Lower lobe of right lung (tissue), 2 donors: ENCODE measurements at places on chromosomes 7 and 10. TPM values are rescaled to one million over a fixed set of nuclear protein-coding genes. Genes with fewer than 3 reads are reported as not detected.

EBLN1 gene
- total RNA-seq = not detected

OPALIN gene
- total RNA-seq = not detected

STAMBPL1 gene
- total RNA-seq = 7.1 TPM

SPDYE6 gene
- not detected for total RNA-seq

TFEC gene
- total RNA-seq = 41.9 TPM

COBL gene
- 27.9 TPM for total RNA-seq

AFAP1L2 gene
- 5.3 TPM for total RNA-seq

DNA sequence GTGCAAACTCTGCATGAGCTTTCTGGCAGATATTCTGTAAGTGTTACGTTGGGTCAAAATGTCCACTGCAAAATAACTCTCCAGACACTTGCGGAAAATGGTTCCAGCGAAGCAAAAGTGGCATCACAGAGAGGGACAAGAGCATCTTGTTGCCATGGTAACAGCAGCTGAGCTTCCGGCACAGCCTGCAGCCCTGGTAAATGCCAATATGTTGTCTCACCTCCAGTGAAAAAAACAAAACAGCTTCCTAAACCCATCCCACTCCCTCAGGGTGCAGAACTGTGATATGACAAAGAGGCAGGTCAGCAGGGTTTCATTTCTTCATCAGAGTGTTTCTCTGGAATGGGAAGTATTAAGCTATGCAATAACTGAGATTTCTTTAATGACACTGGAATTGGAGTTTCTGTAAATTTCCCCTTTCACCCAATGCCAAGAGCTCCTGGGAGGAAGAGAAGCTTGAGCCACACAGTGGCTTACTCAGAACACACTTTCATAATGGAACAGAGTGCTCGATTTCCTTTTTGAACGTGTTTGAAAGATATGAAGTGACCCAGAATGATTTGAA, 65.6 kb downstream of the FOXI2 start:
- no peak for DNase-seq

- peak; percentile 28 for DNase-seq
These were observed 49.8 kb downstream of the RASGEF1A start for GRCh38 chr10:43216931-43217562.

- DNase-seq = no peak
These were observed 11.6 kb upstream of the TNPO3 start for GRCh38 chr7:129066290-129067131.

- DNase-seq = no peak
These were observed 249.6 kb upstream of the PTER start for GRCh38 chr10:16187161-16187560.

- no peak for DNase-seq
These were observed 36.6 kb upstream of the ZMIZ2 start for GRCh38 chr7:44712012-44712411.

- DNase-seq = no peak
These were observed 161.3 kb upstream of the LRRN3 start for GRCh38 chr7:110929480-110930249.

DNA sequence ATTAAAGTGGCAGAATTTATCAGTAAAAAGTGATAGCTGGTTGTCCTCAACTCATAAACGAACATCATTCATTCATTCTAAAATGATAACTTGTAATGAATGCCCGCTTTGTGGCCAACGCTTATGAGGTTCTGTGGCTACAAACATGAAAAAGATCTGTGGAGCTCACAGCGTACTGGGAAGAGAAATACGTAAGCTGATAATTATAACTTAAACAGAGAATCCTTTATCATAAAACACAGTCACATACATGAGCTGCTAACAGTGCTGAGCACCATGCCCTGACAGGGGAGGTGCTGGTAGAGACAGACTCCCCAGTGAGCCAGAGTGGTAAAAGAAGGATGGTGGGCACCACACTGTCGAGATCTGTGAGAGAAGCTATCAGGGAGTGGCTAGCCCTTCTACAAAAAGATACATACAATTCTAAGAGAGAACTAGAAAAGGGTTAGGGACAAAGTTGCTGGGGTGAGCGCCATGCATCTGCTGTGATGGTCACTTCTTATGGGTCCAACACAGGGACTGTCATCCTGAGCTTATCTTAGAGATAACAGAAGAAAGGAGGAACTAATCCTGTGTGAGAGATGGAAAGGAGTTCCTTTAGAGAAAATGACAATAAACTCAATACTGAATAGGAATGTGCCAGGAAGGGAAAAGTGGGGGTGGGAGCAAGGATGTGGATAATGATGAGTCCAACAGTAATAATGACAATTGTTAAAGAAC, 106.7 kb downstream of the USP6NL start:
- no peak for DNase-seq

- no peak for DNase-seq
These were observed 270.5 kb downstream of the CCDC3 start for GRCh38 chr10:12730809-12731519.

DNA sequence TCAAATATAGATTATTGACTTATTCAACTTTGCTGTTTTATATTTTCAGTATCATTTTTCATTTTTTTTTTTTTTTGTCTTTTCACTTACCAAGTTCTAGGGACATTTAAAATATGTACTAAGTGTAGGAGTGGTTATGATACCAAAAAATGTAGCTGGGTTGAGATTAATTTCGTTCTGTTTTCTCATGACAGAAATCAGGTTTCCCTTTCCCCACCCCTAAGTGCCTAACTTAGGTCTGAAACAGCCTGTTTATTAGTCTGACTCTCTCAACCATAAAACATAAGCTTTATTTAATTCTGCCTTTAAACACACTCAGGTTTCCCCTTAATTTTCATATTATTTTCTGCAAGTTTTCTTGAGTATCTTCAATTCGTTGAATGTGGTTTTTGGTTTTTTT, 22.1 kb downstream of the TMEM106B start:
- DNase-seq = no peak

DNA sequence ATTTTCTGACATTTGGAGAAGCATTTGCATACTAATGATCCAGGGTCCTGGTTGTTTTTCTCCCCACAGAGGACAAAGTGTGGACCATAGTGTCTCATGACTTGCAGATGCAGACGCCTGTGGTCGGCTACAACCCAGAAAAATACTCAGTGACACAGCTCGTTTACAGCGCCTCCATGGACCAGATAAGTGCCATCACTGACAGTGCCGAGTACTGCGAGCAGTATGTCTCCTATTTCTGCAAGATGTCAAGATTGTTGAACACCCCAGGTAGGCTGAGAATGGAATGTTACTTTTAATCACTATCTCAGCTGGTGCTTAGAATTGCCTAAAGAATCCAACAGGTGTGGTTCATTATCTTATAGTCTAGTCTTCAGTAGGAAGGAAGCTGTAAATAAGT, 951.5 kb upstream of the C7orf33 start:
- DNase-seq = no peak

- DNase-seq = no peak
These were observed 6.0 kb downstream of the ADD3 start for GRCh38 chr10:110013630-110014293.
